ENCODE measurements at places on chromosomes 4 and X.

- no peak for DNase-seq
Observed at GRCh38 chrX:5242091-5242790, 986.4 kb downstream of the NLGN4X start.

DNA sequence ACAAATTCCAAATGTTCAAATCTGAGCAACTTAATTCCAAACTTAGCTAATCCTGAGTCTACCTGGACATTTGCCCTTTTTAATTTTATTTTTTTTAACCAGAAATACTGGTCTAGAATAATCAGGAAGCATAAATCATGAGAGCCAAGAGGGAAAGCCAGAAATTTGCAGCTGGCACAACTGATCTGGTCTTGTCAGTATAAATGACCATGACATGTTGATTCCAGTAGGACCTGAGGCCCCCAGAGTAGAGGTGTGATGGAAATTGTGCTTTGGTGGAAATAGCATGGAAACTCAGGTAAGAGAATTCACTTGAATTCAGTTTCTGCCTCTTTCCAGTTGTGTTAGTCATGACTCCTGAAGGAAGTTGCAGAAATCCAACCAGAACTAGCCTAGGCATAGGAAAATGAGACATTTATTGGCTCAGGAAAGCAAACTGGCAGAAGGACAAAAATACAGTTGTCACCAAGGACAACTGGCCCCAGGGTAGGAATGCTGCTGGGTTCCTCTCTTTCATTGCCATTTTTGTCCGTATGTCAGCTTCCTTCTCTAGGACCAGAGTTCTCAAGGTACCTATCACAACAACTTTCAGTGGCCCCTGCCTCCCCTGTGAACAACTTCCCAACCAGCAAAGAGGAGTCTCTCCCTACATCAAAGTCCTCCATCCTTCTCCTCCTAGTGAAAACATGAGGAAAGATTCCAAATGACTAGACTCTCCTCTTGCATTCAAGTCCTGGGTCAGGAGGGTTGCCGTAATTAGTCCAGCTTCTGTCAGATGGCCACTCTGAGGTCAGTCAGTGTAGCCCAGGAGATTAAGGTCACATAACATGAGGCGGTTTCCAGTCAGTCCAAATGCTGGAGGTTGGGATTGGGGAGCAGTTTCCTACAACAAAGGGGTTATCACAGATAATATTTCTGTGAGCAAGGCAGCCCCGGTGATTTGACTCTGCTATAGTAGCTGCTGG, 29.3 kb upstream of the MYOZ2 start:
- DNase-seq = no peak

- DNase-seq = no peak
Observed at GRCh38 chrX:29671421-29671820, 543.9 kb upstream of the MAGEB2 start.

DNA sequence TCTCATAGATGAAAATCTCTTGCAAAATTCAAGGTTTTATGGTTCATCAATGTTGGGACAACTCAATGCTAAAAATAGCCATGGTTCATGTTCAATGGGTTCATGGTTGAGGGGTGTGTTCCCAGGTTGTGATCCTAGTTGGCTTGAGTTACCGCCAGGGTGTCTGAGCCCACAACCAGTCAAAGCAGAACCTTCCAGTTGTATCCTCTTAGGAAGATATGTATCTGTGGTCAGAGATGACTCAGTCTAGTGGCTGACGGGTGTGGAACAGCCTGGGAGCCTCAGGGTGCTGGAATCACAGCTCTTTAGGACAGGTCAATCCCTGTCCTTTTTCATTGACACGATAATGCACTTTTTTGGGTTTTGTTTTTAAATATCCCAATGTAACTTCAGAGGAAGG, 192.3 kb upstream of the NR3C2 start:
- DNase-seq = no peak

DNA sequence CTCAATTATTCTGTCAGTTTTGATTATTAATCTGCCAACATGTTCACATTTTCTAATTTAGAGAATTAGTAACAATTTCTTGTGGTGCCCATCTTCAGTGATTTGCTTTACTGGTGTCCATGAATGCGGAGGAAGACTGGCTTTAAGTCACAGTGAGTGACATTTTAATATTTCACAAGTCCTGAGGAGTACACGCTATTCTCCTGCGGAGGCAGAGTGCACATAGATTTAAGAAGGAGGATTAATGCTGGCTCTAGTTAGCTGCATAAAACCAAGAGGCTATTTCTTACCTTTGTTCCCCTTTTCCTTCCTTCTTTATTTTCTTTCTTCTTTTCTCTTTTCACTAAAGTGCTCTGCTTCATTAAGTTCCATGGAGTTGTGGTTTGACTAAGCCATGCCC, 495.2 kb upstream of the IGFBP7 start:
- DNase-seq = no peak

DNA sequence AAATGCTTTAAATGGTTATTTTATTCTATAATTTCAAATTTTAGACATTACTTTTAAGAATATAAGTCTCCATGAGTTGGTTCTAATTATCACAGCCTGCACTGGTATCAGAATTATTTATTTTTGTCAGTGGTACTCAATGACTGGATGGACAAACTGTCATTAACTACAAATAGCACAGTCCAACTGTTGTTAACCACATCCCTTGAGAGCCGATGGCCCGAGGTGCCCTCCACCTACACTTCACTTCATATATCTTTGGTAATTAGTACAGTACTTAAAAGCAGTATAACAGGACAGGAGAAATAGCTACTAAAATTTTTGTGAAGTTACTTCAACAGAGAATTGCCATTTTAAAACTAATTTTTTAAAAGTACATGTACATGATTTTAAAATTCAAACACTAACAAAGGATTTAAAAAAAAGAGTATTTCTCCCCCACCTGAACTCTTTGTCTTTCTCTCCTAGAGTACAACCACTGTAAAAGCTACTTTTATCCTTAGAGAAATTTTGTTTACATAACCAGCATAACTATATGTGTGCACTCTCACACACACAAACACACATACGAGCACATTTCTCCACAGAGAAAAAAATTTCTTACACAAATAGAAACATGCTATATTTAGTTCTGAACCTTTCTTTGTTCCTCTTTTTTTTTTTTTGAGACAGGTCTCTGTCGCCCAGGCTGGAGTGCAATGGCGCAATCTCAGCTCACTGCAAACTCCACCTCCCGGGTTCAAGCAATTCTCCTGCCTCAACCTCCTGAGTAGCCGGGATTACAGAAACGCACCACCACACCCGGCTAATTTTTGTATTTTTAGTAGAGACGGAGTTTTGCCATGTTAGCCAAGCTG, 6.5 kb downstream of the TIFA start:
- no peak for DNase-seq

DNA sequence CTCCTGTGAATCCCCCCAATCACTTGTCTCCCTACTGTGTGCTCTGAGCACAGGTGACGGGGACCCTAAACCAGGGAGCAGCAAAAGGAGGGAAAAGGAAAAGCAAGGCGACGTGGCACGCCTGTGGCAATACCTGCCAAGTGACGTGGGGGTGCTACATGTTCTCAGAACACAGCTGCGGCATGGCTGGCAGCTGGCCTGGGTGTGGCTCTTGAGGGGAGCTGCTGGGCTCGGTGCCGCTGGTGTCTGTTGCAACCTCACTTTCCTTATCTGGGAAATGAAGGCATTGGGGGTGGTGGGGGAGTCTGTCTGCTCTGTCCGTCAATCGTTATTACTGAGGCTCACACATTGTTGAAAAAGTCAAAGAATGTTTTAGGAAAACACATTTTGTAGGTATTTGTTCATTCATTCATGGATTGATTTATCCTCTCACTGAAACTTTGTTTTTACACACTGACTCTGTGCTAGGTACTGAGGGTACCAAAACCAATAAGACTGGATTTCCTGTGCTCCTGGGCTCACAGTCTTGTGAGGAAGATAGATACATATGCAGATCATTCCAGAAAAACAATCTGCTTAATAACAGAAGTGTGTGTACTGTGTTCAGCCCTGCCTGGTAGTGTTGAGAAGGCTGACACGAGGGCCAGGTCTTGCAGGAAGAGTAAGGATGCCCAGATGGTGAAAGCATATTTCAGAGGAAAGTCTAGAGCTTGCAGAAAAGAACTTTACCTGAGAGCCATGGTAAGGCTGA, 217.6 kb downstream of the PTTG2 start:
- DNase-seq = peak; percentile 81
